Activated T-helper 1 cell treated with Interleukin-2 at 50 U/mL for 16 hours (primary cell): ENCODE measurements at places on chromosomes 2 and 18.

DNA sequence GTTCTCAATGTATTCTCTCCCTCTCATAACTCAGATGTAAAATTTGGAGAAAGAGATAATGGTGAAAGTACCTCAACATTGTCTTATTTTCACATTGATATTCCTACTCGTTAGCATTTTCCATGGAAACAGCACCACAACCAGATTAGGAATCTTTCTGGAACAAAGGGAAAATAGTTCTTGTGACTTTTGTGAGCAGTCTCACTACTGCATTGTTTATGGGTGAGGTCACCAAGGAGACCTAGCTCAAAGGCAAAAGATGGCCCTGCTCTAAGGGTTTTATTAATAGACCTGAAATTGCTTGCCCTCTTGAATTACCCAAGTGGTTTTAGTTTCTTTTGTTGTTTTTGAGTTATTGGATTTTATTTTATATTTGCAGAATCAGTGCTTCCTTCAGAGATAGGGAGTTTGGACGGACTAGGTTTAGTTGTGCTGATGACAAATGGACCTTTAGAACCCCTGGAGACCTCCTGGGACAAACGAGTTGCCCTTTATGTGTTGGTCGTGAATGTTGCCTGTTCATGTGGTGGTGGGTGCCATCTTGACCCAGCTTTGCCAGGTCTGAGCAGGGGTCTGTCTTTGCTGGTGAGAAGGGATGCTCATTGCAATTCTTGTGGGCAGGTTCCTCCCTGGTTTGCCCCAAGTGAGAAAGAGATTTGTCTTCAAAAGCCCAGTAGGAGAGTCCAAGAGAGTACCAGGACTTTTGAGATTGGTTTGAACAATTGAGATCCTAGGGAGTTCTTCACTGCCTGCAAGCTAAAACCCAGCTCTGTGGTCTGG lies 58.1 kb downstream of the INPP4A start:
- no peak for DNase-seq

DNA sequence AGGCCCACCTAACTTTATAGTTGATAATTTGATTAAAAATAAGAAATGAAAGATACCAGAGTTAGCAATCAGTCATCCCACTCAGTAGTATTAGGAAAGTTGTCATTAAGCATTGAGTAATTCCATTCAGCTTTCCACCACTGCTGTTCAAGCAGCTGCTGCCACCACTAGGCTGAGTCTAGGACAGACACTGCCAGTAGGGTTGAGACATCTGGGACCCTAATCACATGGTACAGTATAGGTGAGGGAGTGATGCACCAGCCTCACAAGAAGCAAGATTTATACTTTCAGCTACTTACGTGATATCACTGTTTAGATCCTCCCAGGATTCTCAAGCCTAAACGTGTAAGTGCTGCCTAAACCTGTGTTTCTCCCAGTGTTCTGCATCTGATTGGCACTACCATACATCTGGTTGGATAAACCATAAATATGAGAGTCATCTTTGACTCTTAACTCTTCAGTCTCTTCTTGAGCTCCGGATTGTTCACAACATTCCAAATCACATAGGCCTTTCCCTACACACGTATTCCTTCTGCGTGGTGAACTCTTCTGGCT lies 3.2 kb downstream of the UBXN4 start:
- no peak for DNase-seq

GRCh38 chr18:37225279-37225678 lies 340.3 kb downstream of the CELF4 start:
- no peak for DNase-seq

- DNase-seq, result no peak
Measured at GRCh38 chr18:59123588-59124369, 15.9 kb upstream of the SEC11C start.

GRCh38 chr2:121777699-121778058 lies 22.2 kb downstream of the TSN start:
- no peak for DNase-seq

DNA sequence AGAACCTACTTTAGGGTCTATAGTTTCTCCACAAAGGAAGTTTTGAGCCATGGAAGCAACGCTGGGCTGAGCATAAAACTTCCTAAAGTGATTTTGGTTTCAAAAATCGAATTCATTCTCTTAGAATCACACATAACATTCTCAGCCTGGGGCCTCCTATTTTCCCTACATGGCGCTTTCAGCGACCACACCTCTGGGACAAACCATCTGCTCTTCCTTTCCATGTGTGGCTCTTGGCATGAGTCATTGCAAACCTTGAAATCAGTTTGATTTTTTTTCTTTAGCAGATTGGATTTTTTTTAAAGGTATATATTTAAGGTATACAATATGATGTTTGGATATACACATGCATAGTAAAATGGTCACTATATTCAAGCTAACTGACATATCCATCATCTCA lies 72.5 kb upstream of the APCDD1 start:
- DNase-seq, result no peak

DNA sequence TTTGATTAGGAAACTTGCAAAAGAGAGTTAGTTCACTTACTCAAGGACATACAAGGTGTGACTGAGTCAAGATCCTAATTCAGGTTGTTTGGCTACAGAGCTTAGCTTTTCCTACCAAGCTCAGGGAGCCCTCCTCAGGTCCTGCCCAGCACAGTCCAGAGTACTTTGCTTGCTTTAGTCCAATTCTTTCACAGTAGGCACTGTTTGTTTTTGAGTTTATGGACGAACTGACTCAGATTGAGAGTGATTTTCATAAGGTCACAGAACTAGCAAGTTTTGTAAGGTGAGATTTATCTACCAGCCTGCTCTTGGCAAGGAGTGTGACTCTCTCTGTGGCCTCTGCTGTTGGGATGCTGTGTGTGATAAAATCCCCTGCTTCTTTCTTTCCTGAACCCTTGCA lies 310.5 kb downstream of the PTPRM start:
- no peak for DNase-seq

DNA sequence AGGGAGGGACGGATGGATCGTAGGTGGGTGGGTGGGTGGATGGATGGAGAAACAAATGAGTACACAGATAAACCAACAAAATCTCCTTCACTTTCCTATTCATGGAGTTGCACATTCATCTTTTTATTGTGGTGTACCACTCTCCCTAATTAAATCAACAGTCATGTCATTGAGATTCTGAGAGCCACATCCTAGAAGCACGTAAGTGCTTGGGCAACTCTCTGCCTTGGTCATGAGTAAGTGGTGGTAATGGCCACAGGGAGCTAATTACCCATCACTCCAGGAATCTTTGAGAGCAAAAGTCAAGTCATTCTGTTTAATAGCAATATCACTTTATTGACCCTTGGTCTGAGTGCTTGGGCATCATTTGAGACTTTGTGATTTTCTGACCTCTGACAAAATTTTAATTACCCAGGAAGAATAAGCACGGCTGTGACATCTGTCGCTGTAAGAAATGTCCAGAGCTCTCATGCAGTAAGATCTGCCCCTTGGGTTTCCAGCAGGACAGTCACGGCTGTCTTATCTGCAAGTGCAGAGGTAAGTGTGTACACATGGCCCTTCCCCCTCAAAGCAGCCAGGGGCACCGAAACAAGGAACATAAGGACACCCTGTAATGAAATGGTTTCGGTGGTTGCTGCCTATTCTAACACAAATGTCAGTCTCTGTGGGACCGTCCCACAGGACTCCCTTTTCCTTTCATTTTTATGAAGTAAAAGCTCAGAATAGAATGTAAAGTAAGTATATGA lies 85.9 kb downstream of the FEZ2 start:
- no peak for DNase-seq

- no peak for DNase-seq
Measured at GRCh38 chr2:59033661-59034060, 792.5 kb upstream of the FANCL start.

DNA sequence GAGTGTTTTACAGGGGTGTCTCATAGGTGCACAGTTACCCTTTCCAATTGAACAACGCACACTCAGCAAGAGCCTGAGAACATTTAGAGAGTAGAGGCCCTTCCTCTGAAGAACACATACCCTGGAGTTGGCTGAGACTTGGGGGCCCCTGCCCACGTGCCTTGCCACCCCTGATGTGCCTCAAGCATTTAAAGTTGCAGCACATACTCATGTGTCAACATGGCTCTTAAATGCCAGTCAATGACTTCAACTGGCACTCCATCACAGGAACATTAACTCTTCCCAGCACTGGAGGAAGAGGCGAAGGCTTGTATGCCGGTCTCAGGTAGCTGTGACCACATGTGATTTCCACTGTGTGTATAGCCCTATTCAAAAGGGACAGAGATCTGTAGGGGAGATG lies 57.4 kb downstream of the SPRED2 start:
- DNase-seq, result no peak

DNA sequence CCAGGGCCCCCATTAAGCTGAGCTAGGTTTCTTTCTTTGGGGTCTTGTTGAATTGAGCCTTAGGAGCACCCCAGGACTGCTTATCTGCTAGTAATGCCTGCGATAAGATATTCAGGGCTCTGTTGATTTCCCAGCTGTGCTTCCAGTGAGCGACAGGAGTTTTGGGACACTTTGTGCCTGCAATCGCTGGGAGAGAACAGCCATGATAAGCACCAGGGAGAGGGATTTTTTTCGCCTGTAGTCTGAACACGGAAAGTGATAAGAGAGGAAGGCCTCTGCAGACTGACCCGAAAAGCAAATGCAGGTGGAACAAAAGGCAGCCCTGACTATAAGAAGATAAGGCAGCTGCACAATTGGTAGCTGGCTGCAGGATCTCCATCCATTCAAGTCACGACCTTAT lies 244.3 kb downstream of the CNTNAP5 start:
- DNase-seq, result no peak

DNA sequence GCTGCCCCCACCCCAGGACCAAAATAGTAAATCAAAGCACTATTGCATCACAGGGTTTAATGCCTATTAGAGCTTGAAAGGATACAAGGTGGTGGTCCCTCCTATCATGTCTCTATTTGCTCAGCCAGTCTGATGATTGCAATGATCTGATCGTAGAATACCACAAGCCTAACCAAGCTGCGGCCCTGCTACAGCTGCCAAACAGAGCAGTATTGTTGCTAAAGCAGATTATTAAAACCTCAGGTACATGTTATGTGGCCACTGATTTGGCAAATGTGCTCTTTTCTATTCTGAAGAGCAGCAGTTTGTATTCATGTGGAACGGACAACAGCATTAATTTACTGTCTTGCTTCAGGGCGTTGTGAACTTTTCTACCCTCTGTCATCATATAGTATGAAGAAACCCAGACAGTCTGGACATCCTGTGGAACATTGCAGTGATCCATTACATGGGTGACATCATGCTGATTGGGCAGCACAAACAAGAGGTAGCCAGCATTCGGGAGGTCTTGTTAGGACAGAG lies 8.4 kb upstream of the VAPA start:
- DNase-seq, result no peak

DNA sequence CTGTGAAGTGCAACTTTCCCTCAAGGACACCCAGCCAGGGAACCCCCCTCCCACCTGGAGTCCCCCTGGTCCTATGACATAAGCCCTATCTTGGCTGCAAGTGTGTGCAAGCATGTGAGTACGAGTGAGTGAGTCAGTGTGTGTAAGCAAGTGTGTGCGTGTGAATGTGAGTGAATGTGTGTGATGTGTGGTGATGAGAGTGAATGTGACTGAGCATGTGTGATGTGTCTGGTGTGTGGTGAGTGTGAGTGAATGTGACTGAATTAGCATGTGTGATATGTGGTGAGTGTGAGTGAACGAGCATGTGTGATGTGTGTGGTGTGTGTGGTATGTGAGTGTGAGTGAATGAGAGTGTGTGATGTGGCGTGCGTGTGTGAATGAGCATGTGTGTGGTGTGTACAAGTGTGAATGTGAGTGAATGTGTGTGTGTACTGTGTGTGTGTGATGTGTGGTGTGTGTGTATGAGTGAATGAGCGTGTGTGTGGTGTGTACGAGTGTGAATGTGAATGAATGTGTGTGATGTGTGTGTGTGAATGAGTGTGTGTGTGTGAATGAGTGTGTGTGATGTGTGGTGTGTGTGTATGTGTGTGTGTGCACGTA lies 68.8 kb upstream of the SMAD7 start:
- no peak for DNase-seq

GRCh38 chr18:66682855-66683322 lies 79.0 kb upstream of the CDH19 start:
- no peak for DNase-seq

DNA sequence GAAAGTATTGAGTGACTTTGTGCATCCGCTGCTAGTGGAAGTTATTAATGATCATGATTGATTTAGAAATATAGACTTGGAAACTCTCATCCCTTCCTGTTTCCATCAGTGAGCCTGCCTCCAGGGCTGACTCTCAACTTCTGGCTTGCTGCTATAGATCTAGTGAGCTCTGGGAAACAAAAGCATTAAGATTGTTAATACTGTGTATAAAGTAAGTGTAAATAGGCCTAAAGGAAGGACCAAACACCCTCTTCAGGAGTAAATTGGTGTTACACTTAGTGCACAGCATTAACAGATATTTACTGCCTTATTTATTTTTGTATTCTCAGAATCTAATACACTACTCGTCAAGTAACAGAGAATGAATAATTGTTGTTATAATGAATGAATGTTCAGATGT lies 285.6 kb downstream of the THSD7B start:
- DNase-seq, result no peak

- DNase-seq, result no peak
Measured at GRCh38 chr2:231769170-231770136, 11.6 kb downstream of the PDE6D start.

- DNase-seq, result no peak
Measured at GRCh38 chr18:25453556-25454269, 101.7 kb upstream of the ZNF521 start.

- no peak for DNase-seq
Measured at GRCh38 chr2:17966798-17967197, 88.3 kb downstream of the KCNS3 start.

DNA sequence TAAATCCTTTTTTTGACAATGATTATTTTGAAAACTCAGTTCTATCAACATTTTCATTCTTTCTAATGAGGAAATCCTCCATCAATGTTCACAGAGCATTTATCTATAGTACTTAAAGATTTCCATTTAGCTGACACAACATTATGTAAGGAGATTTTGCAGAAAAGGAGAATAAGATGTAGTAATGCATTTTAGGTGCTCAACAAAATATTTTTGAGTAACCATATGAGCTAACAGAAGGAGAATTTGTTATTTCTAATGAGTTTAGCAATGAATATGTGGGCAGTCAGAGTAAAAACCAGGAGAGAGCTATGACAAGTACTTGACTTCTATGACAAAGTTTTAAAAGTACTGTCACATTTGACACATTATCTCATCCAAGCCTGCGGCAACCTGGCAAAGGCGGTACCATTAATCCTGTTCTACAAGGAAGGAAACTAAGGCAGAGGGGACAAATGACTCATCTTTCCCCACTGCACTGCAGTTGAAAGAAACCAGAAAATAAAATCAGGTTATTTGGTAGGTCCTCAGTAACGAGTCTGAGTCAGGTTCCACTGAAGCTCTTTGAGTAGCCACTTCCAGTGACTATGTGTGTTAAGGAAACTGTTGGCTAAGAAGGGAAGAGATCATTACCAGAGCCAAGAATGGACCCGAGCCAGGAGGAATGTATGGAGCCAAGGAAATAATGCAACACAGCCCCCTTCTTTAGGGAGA lies 134.1 kb upstream of the ITGB6 start:
- no peak for DNase-seq

- DNase-seq, result no peak
Measured at GRCh38 chr2:27875089-27875881, 14.9 kb downstream of the RBKS start.

- no peak for DNase-seq
Measured at GRCh38 chr2:174774886-174775285, 10.6 kb upstream of the CHRNA1 start.
